NCI-H748 treated with DMSO at 0.1 percent for 48 hours (cell line): ENCODE measurements at places on chromosomes 1 and 21.

DNA sequence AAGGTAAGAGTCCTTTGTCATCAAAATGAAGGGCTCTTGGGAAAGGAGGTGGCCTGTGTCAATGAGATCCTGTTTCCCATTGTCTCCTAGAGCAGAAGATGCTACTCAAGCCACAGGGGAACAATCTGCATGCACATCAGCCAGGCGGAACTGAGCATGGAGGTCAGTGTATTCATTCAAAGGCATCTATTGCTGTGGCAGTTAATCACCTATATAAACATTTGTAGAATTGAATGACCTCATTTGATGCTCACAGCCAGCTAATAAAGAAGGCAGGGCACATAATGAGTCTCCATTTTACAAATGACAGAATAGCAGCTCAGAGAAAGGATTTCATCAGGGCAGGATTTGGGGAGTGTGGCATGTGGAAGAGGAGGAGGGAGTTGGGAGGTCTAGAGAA, 5.7 kb upstream of the FYB2 start:
- DNase-seq = peak; percentile 95

GRCh38 chr1:28036431-28036830, 52.0 kb downstream of the EYA3 start:
- no peak for DNase-seq

- DNase-seq = no peak
These were observed 1.1 kb upstream of the TNFRSF18 start for GRCh38 chr1:1207571-1207892.

DNA sequence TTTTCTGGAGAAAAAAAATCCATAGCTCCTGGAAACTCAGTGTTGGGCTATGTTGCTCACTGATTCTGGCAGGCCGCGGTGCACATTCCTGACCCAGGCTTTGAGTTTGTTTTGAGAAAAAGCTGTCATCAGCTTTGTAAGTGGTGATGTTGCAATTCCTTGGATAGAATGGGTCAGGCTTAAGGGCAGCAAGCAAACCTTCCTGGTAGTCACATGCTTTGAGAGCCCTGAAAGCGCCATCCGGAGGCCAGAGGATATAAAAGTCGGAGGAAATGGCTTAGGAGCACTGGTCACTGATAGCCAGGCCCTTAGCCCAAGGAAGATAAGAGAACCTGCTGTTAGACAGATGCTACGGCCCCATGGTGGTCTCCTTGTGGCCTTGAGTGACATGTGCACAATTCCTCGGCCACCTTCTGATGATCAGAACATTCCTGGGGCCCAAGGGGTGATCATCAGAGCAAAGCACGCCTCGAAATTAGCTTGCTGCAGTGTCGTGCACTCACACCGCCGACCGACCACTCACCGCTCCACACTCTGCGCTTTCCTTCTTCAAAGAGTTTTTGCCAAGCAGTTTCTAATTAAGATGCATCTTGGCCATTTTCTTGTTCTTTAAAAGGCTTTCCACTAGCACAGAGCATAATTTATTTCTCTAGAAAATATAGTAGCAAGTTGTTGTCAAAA, 78.6 kb downstream of the MAN1C1 start:
- DNase-seq = no peak

DNA sequence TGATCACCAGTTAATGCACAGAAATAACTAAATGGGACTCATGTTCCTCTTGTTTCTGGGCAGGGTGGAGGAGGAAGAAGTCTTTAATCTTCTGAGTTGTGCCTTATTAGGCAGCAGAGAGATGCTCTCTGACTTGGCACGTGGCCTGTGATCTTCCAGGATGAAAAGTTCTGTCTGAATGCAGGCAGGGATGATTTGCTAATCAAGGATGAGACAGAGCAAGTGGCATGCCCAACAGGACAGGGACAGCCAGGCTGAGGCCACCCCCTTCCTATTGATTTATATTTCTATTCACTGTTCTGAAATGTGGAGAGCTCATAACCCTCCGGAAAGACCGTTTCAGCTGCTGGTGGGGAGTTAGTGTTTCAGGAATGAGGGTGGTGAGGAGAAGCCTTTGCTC, 477.8 kb upstream of the CAMK1G start:
- DNase-seq = no peak

DNA sequence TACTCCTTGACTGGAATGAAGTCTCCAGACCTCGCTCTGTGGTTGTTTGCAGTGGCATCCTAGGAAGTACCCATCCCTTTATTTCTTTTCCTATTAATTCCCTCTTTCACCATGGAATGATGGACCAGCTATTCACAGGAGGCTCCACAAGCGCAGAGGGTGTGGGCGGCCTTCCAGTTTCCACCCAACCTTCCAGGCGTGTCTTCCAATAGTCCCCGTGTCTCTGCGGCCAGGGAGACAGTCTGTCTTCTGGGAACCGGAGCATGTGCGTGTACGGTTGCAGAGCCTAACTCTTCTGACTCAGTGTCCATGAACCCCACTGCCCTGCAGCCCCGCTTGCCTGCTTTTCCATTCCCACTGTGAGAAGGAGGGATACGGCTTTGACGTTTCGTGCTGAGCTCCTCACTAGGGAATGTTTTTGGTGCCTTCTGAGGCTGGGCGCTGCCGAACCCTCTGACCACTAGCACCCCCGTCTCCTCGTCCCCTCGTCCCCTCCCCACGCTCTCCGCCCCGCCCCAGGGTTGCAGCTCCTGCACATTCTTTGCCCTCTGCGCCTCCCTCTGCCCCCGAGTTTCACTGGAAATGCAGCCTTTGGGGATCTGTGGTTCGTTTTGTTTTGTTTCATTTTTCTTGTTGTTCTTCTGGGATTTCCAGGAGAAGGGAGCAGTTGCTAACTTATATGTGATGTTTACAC, 26.3 kb upstream of the FAM3B start:
- no peak for DNase-seq

DNA sequence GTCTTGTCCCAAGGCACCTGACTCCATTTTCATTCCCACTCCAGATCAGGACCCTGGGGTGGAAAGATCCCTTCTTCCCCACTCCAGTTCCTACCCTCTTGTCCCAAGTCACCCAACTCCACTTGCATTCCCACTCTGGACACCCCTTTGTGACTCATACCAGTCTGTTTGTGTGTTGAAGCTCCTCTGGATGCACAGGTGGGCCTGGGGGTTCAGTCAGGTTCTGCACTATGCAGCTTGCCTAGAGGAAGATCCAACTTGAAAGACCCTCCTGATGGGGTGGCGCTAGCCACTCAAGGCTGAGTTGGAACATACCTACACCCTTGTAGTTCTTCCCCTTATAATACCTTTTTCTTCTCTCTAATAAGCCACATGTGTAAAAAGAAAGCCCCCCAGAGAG, 9.8 kb upstream of the ANKRD35 start:
- no peak for DNase-seq

- DNase-seq = no peak
These were observed 41.3 kb downstream of the NFYC start for GRCh38 chr1:40732756-40733301.

DNA sequence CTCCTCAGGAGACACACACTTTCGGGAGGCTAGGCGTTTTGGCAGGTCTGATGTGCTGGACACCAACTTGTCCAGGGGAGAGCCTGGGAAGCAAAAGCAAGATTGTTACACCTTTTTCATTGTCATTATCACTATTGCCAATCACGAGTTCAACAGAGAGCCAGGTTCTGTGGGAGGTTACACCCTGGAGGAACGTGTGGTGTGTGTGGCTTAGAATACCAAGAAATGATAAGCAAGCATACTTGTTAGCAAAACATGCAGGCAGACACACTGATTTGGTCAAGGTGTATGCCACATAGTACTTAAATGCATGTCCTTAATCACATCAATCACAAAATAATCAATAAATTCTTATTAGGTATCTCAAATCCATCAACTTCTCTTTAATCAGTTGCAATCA, 16.1 kb downstream of the HMGCS2 start:
- DNase-seq = no peak

DNA sequence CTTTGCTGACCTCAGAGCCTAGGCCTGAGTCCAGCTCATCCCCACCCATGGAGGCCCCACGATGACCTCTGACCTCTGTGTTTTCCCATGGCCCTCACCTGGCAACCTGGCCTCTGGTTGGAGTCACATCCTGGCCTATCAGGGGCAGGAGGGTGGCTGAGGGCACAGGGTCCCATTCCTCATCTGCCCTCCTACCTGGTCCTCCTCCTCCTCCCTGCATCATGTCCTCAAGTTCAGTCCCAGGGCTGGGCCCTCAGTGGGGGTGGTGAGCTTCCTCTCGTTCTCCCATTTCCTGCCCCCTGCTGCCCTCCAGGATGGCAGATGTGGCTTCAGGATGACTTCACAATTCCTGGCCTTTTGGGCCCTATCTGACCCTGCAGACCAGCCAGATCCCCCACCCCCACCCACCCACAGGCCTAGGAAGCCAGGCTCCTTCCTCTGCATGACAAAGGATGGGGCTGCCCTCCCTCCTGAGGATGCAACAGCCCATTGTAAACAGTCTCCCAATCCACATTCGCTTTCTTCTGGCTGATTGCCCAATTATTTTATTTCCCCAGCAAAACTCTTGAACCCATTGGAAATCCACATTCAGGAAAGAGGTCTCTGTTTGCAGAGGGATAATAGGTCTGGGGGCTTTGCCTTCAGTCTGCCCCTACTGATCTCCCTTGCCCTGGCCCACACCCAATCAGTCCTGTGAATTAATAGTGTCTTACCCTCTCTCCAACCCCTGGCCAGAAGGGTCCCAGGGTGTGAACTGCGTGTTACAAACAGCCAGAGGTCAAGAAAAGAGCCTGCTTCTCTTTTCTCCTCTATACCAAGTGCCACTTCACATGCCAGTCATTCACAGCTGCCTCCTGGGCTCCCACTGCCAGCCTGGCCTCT, 10.3 kb upstream of the LEFTY1 start:
- no peak for DNase-seq

DNA sequence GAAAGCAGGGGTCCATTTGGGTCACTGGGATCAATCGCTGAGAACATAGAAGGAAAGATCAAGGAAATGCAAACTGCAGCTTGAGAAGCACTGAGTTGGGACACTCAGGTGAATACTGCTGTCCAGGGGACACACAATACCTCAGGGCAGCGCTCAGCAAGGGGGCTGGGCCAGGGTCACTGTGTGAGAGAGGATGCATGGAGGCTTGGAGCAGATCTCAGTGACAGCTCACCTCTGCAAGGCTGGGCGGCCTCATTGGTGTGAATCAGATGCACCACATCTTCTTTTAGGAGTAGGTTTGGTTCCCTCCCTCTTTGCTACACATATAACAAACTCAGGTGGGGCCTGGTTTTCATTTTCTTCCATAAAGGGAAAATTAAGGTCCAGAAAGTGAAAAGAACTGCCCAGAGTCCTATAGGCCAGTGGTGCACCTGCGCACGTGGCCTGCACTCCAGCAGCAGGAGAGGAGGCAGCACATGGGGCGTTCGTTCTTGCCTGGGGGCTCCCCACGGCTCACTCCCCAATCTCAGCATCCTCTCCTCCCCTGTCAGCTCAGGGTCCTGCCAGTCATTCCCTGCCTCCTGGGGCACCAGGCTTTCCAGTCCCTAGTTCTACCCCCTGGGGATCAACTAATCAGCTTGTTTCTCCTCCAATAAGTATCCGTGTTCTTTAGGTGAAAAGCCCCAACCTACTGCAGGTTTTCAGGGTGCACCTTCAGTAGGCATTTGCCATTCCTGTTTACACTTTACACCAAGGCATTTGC, 1.5 kb downstream of the A3GALT2 start:
- no peak for DNase-seq

GRCh38 chr1:50700214-50700613, 259.9 kb downstream of the FAF1 start:
- peak; percentile 92 for DNase-seq

DNA sequence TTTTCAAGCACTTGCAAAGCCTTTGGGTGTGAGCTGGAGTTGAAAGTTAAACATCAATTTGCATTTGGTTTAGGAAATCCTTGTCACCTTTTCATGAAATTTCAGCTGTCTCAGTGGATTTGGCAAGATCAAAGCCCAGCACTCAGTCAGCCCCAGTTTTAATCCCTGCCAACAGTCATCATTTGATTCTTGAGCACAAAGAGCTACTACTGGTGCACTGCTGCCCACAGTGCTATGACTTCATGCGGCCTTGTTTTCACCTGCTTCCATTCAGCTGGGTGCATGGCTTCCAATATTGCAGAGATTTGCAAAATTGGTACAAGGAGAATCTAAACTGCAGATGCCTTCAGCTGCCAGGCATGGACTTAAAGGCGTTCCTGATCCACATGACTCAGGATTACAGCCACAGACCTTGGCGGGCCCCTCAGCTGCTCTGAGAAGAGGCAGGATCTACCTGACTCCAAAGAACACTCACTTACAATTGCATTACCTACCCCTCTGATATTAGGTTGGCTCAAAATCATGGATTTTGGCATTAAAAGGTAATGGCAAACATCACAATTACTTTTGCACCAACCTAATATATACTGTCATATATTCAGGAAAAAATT, 259.1 kb downstream of the DSCAM start:
- DNase-seq = no peak

DNA sequence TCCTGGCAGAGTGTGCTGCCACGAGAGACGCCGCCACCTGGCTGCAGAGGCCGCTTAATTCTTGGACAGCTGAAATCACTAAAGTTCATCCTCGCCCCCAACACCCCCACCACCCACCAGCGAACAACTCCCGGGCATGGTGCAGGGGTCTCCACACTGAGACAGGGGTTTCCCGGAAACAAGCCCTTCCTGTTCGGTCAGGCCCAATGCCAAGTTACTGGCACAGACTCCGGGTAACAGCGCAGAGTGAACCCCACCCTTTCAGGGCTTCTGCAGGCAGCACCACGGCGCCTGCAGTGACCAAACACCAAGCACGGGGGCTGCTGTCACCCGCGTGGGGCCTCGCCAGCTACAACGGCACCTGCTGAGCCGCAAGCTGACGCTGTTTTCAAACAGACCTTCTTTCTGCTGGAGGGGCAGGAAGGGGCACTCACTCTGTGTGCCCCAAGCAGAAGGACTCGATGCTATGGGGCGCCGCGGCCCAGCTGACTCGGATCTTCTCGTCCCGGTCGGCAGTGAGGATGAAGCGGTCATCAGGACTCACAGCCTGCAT, 17.4 kb downstream of the WDR4 start:
- no peak for DNase-seq

DNA sequence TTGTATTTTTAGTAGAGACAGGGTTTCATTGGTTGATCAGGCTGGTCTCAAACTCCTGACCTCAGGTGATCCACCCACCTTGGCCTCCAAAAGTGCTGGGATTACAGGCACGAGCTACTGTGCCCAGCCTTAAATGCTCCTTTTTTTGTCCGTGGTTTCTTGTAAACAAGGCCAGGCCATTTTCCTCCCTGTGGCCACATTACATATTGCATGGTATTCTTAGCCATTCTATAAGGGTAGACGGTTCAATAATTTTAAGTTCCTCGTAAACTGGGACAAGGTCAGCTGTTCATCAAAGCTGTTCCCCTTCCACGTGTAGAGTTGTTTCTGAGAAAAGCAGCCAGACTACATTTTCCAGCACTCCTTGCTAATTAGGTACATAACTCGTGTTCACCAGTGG, 10.3 kb upstream of the LUZP1 start:
- DNase-seq = no peak

GRCh38 chr1:164563721-164564360, 4.9 kb downstream of the PBX1 start:
- DNase-seq = no peak

- no peak for DNase-seq
These were observed 696.7 kb downstream of the PTPRU start for GRCh38 chr1:29933067-29933466.
